ENCODE measurements at places on chromosomes 13 and 19. TPM values are rescaled to one million over a fixed set of nuclear protein-coding genes. Genes with fewer than 3 reads are reported as not detected.

- no peak for DNase-seq
Measured at GRCh38 chr13:27054760-27055159, 116.9 kb downstream of the USP12 start.

GRCh38 chr19:31274251-31275067 is 74.8 kb downstream of the TSHZ3 start:
- DNase-seq: no peak

FOXA3 gene
- not detected for polyA plus RNA-seq

FGF14 gene
- polyA plus RNA-seq: 0.02 TPM

MEF2B gene
- 0.05 TPM for polyA plus RNA-seq

Measured in mammary epithelial cell (primary cell).